ENCODE measurements at places on chromosomes 5 and 9.

- DNase-seq, result no peak
Observed at GRCh38 chr5:121156565-121156964, 692.5 kb downstream of the PRR16 start.

DNA sequence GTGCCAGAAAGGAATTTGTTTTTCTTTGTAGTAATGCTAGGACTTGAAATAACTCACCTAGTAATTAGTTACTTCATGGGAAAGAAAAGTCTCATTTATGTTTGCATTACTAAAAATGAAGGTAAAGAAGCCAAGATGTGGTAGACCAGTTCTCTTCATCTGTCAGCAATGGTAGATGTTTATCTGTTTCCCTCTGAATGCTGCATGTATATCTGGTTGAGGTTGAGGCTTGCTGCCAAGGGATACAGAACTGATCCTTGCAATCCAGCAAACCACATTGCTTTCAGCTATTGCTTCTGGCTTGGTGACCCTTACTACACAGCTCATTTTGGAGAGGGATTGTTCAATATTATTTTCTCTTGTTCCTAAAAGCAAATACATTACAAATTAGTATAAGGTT, 73.6 kb downstream of the ZNF474 start:
- DNase-seq, result no peak

- DNase-seq, result no peak
Observed at GRCh38 chr9:84169240-84169639, 171.3 kb downstream of the SLC28A3 start.

DNA sequence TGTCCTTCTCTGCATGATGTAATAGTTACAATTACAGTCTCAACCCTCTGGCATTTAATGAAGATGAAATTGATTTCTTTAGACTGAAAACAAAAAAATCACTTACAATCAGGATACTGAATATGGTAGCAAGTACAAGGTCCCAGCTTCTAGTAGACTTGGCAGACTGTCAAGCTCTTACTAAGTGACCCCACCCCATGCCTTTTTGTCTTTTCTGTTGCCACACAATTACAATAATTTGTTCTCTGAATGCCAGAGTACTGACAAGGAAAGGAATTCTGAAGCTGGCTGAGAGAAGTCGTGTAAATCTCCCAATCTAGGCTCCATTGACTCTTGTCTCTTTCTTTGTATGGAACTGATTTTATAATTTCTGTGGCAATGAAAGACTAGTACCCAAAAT, 154.2 kb downstream of the TMC1 start:
- DNase-seq, result no peak

GRCh38 chr5:66021585-66021984, 95.2 kb downstream of the ERBIN start:
- no peak for DNase-seq

- DNase-seq, result no peak
Observed at GRCh38 chr5:6250121-6250520, 128.2 kb downstream of the MED10 start.

GRCh38 chr5:175691761-175692160, 33.9 kb downstream of the HRH2 start:
- no peak for DNase-seq

- no peak for DNase-seq
Observed at GRCh38 chr9:27665136-27665535, 91.9 kb upstream of the C9orf72 start.

GRCh38 chr9:72356041-72356582, 8.9 kb downstream of the ZFAND5 start:
- peak; percentile 61 for DNase-seq

GRCh38 chr5:102819634-102820033, 64.5 kb downstream of the PAM start:
- DNase-seq, result no peak

- DNase-seq, result no peak
Observed at GRCh38 chr5:143347698-143348344, 55.7 kb downstream of the NR3C1 start.

GRCh38 chr5:93208141-93208751, 372.8 kb downstream of the NR2F1-AS1 start:
- DNase-seq, result no peak

Measured in pons (tissue), 1 donor.